DMS153 (cell line): ENCODE measurements at places on chromosomes 12 and 14.
A peak's percentile ranks its signal among the peaks of the same experiment; 100 is the strongest.

- DNase-seq = no peak
These were observed 4.7 kb upstream of the CFAP73 start for GRCh38 chr12:113144806-113145205.

GRCh38 chr14:64951724-64952123 lies 9.2 kb upstream of the GPX2 start:
- no peak for DNase-seq

- peak; percentile 32 for DNase-seq
These were observed 71.3 kb downstream of the DERA start for GRCh38 chr12:15982471-15982870.

- no peak for DNase-seq
These were observed 2.7 kb upstream of the HDAC7 start for GRCh38 chr12:47822401-47822800.

GRCh38 chr12:107134558-107134957 lies 41.2 kb upstream of the CRY1 start:
- DNase-seq = peak; percentile 4

- no peak for DNase-seq
These were observed 225.5 kb downstream of the EPS8 start for GRCh38 chr12:15563663-15564062.

GRCh38 chr12:14937689-14938088 lies 648 bp downstream of the ERP27 start:
- no peak for DNase-seq

GRCh38 chr14:43464968-43465367 lies 1042.1 kb downstream of the FSCB start:
- DNase-seq = no peak

- DNase-seq = no peak
These were observed 10.0 kb downstream of the BRF1 start for GRCh38 chr14:105290621-105291346.

- no peak for DNase-seq
These were observed 69.7 kb upstream of the STAC3 start for GRCh38 chr12:57320639-57321038.

DNA sequence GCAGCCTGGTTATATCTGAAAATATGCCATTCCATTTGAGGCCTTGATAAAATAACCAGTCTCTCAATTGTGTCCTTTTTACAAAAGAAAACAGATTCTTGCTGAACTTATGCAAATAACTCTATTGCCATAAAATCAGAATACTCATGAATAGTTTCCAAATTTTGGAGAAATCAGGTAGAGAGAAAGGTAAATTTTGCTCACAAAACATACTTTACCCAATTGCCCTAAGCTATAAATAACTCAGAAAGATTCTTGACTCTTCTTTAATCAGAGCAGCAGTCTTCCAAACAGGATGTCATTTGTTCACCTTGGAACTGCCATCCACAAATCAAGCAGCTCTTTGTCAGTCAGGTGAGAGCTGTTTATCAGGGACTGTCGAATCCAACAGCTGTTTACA lies 12.6 kb downstream of the ZNF26 start:
- DNase-seq = no peak

DNA sequence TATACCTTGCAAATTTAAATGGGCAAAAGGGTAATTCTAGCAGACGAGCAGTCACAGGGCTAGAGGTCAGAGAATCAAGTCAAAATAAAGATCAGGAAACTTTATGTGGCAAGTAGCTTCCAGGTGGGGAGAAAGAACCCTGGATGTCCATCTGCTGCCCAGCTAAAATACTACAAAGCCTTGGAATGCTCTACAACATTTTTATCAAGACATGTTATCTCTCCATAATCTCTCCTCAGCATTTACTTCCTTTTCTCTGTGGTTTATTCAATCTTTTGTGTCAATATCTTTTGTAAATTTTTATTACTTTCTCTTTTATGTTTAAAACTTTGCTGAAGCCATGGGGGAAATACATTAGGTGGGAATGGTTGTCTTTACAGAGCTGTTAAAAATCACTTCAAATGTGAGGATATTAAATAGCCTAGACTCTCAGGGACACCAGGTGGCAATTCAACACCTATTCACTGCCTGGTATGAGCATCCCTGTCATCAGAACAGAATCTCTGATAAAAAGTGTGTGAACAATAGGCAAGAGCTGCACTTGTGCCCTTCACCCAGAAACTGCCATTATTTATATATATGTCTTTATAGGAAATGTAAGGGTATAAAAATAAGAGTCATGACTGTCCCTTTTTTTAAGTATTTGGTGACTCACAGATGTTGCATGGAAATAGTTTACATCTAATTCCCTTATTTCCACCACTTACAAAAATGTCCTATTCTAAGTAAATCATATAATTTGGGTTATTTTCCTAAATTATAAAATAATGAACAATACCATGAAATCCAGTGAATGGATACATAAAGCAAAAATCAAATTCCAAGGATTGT lies 152.9 kb downstream of the EPS8 start:
- DNase-seq = no peak

DNA sequence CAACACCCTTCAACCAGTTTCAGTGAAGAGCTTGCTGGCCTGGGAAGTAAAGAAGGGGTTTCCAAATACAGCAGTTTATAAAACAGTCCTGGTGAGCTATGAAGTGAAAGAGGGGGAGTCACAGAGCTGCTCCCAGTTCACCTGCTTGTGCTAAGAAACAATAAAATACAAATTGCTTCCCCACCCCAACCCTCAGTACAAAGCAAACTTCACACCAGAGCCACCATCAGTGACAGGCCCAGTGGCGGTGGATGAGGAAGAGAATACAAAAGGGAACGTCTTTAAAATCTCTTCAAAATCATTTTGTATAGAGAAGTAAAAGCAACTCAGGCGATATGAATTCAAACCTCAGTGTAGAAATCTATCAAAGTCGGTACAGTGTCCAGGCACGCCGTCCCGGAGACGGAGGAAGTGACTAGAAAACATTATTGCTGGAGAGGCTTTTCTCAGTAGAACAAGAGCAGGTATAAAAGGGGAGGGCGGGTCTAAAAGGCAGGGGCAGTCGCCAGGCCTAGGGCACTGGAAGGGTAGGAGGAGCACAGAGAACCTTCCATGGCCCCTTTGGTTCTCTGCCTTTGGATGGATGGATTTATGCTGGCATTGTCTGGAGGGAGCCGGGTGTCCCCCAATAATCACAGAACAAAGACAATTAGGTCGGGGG lies 10.5 kb upstream of the RPLP0 start:
- DNase-seq = no peak

DNA sequence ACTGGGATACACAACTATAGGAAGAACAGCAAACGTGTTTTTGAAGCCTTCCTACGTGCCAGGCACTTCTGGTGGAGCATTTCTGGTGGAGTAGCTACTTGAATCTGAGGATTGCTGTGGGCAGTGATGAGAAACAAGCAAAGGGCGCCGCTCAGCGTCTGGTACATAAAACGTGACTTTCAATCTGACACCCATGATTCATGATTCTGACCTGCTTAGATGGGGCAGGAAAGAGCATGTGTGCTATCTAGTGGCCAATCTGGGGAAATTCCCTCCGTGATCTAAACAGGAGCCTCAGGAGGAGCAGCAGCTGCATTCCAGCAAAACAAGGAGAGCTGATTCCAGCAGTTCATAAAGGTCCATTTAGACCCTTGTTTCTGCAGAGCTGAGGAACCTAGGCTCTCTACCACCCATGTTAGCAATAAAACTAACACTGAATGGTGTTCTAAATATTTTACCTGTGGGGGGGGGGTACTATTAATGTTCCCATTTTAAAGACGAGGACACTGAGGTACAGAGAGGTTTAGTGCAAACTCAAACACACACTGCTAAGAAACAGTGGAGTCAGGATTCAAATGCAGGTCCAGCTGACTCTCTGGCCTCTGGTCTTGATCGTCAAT lies 37.8 kb downstream of the PAH start:
- peak; percentile 86 for DNase-seq

- no peak for DNase-seq
These were observed 7.7 kb downstream of the GATC start for GRCh38 chr12:120453977-120454376.

- no peak for DNase-seq
These were observed 78.1 kb upstream of the NOS1 start for GRCh38 chr12:117439531-117440001.

- no peak for DNase-seq
These were observed 27.1 kb downstream of the ATP6V1D start for GRCh38 chr14:67332468-67332867.

- DNase-seq = no peak
These were observed at the start of gene SPIC for GRCh38 chr12:101474711-101475386. TSS of gene SPIC (plus strand) at chr12:101475336. CDS start at chr12:101476905, 1,569 bp downstream.

DNA sequence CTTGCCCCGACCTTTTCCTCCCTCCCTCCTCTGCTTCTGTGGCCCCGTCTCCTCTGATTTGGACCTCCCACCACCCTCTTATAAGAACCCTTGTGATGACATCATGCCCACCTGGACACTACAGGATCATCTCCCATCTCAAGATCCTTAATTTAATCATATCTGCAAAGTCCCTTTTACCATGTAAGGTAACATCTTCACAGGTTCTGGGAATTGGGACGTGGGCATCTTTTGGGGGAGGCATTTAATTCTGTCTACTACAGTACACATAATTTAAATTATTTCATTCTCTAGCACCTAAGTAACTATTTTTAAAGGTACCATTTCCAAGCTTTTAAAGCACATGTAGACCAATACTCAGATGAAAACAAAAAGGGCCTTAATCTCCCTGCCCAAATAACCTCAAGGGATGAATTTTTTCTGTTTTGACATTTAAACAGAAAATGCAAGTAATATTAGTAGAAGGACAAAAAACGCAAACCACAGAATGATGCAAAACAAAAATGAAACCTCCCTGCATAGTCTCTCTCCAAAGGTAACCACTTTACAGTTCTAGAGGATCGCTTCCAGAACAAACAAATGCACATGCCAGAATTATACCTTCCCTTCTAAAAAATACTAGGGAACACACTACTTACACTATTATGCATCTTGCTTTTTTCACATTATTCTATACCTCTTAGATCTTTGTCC lies 222.1 kb downstream of the AACS start:
- no peak for DNase-seq

- no peak for DNase-seq
These were observed 36.0 kb downstream of the FMNL3 start for GRCh38 chr12:49671031-49671765.

GRCh38 chr12:33670284-33670683 lies 230.7 kb upstream of the SYT10 start:
- DNase-seq = no peak

DNA sequence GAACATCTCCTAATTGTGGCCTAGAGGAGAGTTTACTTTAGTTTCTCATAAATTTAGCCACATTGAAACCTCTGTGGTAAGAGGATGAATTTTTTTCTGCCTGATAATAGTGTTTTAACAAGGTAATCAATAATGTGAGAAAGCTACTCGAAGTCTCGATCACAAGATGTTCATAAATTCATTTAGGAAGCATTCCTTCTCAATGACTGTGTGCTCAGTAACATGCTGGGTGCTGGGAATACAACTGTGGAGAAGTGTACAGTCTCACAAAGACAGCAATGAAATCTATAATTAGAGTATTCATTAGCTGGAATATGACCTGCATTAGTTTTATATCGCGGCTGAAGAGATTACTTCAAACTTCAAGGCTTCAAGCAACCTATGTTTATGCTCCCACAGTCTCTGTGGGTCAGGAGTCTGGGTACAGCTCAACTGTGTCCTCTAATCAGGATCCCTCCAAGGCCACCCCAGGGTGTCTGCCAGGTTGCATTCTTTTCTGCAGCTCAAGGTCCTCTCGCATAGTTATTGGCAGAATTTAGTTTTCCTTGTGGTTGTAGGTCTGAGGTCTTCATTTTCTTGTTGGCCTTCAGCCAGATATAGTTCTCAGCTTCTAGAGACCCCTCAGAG lies 167.6 kb downstream of the ANO4 start:
- no peak for DNase-seq

- no peak for DNase-seq
These were observed 163.5 kb downstream of the AACS start for GRCh38 chr12:125228519-125229260.

- no peak for DNase-seq
These were observed 652 bp upstream of the LRCOL1 start for GRCh38 chr12:132610866-132611602.

GRCh38 chr12:77833329-77833728 lies 2.6 kb downstream of the NAV3 start:
- no peak for DNase-seq

- peak; percentile 14 for DNase-seq
These were observed at the start of gene CACNA1C for GRCh38 chr12:2052826-2053678. TSS of gene CACNA1C (plus strand) at chr12:2052987. CDS start at chr12:2053563, 576 bp downstream.

DNA sequence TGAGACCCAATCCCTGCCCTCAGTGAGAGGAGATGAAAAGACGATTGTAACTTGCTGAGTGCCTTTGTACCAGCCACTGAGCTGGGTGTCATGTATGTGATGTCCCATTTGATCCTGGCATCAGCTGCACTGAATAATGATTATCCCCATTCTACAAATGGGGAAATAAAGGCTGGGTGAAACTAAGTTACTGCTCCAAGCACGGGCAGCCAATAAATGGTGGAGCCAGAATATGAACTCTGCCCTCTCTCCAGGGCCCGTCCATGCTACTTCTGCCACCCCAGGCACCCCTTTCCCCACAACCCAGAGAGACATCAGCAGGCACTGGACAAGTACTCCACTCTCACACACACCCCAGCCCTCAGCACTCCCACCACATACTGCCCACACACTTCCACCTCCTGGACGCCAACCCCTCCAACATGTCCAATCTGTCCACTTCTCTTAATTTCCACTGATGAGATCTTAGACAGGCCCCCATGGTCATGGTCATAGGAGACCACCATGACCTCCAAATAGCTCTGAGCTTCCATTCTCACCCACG lies 115.8 kb downstream of the DICER1 start:
- DNase-seq = no peak

- DNase-seq = no peak
These were observed 25.9 kb upstream of the EDDM3A start for GRCh38 chr14:20719777-20720176.

DNA sequence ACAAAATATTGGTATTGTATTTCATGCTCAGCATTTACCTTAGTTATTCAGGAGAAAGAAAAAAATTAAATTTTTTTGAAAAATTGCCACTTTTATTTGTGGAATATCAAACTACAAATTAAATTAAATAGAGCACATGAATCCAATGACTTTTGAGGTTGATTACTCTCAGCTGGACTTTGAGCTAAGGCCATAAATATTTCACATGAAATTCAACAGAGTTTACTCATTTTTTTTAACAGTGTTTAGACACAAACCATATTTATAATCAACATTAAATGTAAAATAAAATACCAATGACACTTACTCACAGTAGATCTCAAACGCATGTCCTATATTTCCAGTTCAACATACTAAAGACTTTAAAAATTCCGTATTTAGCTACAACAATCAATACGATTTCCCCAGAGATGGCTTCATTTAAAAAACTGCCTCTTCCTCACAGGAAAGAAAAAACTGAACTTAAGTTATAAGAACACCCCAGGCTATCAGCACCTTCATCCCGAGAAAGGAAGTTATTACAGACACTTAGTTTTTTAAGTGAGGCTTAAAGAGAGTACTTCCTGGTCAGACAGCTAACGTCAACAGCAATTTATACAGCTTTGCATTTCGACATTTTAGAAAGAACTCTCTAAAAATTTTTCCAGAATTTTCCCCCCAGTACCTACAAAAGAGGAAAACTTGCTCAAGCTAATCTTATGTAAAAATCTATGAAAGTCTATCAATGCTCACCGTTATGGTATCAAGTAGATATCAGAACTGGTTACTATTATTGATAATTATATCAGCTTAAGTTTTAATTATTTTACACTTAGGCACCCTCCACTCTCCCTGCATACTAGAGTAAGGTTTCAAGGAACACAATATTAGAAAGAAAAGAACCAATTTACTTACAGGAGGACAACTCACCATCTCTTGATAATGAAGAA lies 13.8 kb downstream of the TAOK3 start:
- no peak for DNase-seq
